Stimulated activated CD4-positive, alpha-beta T cell treated with anti-CD3 and anti-CD28 coated beads, Interleukin-15, amount 100 ng/mL, for 24 hours (primary cell): ENCODE measurements at places on chromosomes 4 and X.

GRCh38 chrX:99719140-99719539 is 690.9 kb downstream of the PCDH19 start:
- DNase-seq: no peak

GRCh38 chr4:139763205-139763604 is 97.6 kb downstream of the MGST2 start:
- DNase-seq: no peak

- no peak for DNase-seq
These were observed 45.9 kb upstream of the MTM1 start for GRCh38 chrX:150522494-150522893.

- DNase-seq: no peak
These were observed 17.4 kb upstream of the USP46 start for GRCh38 chr4:52676536-52676935.

- no peak for DNase-seq
These were observed 7.5 kb downstream of the USP9X start for GRCh38 chrX:41092776-41093175.

DNA sequence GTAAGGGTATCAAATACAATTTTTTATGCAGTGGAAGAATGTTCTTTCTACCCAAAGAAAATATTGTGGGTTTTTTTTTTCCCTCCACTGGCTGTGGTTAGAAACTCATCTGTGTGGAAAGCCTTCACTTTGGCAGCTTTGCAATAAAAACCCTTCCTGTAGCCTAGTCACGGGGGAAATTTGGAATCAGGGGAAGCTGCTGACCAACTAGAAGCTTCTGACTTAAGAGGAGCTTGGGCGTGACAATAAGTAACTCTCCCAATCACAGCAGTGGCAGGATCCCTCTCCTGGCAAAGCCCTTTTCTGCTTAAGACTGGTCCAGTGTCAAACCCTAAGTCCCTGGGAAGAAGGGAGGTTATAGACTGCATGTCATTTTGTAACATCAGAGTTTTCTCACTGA is 87.9 kb downstream of the LRRC66 start:
- DNase-seq: no peak

DNA sequence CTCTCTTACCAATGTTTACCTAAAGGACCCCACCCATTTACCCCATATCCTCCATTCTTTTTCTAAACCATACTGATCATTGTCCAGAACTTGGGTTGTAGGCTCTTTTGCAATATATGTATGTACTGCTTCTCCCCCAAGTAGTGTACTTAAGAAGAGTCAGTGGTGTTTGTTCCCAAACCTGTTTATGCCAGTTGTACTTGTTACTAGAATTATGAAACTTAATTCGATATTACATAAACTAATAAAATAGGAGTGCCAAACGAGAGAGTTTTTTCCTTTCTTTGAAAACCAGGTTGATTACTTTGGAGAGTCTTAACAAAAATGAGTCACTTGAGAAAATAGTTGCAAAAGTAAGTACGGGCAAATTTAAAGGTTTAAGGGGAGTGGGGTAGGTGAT is 96.3 kb downstream of the GEMIN8 start:
- DNase-seq: no peak

DNA sequence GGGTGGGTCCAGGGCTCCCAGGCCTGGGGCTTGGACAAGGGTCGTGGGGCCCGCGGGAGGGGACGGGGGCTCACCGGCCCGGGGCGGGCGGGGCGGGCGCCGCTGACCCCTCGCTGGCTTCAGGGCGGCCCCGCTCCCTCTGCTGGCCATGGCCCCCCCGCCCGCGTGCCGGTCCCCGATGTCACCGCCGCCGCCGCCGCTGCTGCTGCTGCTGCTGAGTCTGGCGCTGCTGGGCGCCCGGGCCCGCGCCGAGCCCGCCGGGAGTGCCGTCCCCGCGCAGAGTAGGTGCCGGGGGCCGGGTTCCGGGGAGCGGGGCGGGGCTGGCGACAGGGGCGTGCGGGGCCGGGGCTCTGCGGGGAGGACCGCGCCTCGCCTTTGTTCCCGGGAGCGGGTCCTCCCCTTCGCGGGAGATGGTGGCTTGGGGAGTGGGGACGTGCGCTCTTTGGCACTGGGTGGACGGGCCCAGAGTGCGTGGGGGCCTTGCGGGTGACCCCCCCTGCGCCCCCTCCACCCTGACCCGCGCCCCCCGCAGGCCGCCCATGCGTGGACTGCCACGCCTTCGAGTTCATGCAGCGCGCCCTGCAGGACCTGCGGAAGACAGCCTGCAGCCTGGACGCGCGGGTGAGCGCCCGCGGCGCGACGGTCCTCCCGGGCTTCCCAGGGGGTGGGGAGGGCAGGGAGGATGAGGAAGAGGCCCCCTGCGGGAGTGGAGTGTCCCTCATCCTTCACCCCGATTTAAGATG is 16.8 kb upstream of the NAT8L start:
- DNase-seq: peak; percentile 65

DNA sequence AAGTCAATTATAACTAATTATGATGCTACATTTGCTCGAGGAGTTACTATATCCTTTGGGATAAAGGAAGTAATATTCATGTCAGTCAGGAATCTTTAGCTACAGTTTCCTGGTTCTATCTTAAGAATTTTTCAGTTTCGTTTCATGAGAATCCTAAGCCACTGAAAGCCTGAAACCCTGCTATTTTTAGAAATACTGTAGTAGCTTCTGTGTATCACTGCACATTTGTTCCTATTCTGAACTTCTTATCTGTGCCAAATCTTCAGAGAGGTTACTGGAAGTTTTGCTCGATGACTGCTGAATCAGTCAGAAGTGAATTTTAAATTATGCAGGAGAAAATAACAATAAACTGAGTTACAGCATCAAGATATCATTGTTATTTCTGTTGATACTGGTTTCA is 249.2 kb downstream of the TENM3 start:
- DNase-seq: no peak

DNA sequence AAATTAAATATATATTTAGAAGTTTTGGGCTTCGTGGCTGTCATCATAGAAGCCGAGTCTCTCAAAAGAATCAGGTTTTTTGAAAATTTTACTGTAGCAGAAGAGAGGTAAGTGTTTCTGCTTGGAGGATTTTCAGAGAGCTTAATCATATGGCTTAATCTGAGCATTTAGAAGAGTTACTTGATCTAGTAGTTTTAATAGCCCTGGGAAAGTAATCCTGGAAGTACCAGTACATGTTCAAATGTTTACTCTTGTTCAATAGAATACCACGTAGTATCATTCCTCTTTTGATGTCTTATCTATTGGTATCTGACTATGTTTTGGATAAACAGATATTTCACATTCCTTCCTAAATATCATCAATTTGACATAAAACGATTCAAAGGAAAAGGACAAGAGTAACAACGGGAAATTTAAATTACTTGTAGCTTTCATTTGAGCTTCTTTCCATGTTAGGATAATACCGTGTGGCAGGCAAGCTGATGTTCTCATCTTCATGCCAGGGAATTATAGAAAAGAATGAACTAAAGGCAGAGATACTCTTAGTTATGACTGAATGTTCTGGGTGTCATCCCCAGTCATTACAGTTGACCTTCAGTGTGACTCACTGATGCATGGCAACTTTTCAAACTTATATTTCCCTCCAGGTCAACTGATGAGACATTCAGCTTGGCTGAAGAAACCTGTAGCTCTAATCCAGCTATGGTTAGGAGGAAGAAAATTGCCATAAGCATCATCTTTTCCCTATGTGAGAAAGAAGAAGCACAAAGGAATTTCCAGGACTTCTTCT is 89.8 kb downstream of the FNIP2 start:
- no peak for DNase-seq

- DNase-seq: no peak
These were observed 42.0 kb upstream of the PRKG2 start for GRCh38 chr4:81257021-81257420.

DNA sequence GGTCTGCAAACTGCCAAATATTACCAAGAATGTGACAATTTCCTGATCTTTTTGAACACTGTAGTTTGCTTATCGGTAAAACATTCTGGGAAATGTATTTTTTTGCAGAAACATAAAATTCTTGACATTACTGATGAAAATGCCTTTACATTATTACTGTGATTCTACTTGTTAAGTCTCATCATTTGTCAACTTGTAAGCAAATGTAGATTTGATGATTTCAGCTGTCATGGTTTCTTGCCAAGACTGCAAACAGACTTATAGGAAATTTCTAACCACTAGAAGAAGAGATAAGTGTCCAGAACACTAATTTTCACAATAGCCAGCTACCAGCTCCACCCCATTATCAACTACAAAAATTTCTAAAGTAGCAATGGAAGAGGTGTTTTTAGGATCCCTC is 560.4 kb downstream of the STPG2 start:
- DNase-seq: no peak

DNA sequence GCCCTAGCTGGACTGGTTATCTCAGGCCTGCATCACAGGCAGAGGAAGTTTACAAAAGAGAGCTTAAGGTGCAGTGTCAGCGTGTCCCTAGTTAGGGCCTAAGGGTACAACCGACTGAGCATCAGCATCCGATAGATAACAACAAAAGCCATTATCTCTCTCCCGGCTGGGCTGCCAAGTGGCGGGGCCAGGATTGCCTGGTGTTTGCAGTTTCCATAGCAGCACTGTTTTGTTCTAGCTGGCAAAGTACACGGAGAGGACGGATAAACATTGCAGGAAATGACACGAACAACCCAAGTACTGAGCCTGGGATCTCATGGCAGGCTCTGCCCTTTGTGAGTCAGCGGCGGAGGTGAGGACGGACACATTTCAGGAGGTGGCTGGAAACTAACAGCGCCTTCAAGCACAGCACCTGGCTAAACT is 104.7 kb upstream of the NOCT start:
- no peak for DNase-seq

GRCh38 chr4:95085124-95085833 is 327.5 kb downstream of the BMPR1B start:
- no peak for DNase-seq

- no peak for DNase-seq
These were observed 89.2 kb upstream of the GLRA2 start for GRCh38 chrX:14440106-14440505.
